ENCODE measurements at places on chromosomes 2 and 18.

GRCh38 chr2:203830304-203831055 is 37.1 kb upstream of the CTLA4 start:
- DNase-seq: no peak

- no peak for DNase-seq
Measured at GRCh38 chr2:174054926-174055325, 89.8 kb upstream of the SP3 start.

DNA sequence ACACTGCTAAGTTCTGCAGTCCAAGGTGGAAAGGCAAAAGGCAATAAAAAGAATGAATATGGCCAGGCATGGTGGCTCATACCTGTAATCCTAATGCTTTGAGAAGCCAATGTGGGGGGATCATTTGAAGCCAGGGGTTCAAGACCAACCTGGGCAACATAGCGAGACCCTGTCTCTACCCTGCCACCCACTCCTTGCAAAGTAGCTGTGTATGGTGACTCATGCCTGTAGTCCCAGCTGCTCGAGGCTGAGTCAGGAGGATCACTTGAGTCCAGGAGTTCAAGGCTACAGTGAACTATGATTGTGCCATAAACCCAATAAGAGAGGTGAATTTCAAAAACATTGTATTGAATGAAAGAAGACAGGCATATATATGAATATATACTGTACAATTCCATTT is 2.4 kb downstream of the MYL12B start:
- no peak for DNase-seq

DNA sequence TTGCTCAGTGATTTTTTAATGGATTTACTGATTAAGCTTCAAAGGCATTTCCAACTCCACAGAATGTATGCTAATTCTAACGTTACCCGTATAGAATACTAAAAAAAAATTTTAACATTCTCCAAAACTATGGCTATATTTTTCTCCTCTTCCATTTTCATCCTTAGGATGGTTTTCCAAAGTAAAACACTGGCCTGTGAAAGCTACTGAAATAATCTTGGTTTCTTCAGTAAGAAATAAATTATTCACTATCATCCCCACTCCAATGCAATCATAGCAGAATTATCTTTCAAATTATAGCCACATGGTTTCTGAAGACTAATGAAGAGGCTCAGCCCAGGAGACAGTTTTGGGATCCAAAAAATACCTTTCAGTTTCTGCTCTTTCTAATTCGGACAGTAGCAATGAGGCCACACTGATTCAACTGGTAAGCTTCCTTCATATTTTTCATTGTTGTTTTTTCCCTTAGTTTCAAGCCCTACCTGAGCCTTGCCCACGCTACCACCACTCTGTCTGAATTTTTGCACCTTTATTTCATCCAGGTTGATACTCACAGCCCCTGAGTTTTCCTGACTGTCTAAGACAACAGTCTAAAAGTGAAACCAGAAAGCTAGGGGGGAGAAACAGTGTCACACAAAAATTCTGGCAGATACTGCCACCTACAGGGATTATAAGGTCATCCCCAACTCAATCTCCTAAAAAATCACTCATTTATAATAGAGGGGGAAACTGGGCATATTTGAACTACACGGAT is 887.9 kb downstream of the NRXN1 start:
- peak; percentile 24 for DNase-seq

DNA sequence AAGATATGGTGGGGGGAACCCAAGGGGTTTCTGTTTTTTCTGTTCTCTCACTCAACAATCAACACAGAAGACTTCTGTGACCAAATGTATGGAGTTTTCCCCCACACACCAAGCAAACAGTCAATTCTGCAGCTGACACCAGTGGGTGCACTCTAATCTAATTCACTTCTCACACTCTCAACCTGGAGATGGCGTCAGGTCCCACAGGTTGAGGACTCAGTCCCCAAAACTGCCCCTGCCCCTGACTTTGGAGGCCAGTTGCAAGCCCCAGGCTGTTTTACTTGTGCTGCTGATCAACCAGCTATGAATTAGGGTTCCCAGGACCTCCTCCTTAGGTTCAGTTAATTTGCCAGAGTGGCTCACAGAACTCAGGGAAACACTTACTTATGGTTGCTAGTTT is 6.2 kb downstream of the RNU2-63P start:
- no peak for DNase-seq

- no peak for DNase-seq
Measured at GRCh38 chr18:13800505-13801259, 23.3 kb upstream of the MC5R start.

GRCh38 chr18:63040788-63041410 is 278.7 kb downstream of the BCL2 start:
- peak; percentile 83 for DNase-seq

DNA sequence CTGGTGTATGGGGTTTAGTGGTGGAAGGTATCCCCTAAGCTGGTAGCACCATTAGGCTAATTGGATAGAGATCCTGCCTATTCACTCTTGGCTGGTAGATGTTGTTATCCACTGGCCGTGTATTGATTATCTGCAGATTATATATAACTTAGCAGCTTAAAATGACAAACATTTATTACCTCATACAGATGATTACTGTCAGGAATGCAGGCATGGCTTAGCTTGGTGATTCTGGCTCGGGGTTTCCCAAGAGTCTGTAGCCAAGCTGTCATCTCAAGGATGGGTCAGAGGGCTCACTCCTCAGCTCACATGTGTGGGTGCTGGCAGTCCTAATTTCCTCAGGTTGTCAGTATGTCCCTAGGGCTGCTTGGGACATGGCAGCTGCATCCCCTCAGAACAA is 465.8 kb downstream of the PARD3B start:
- DNase-seq: no peak

DNA sequence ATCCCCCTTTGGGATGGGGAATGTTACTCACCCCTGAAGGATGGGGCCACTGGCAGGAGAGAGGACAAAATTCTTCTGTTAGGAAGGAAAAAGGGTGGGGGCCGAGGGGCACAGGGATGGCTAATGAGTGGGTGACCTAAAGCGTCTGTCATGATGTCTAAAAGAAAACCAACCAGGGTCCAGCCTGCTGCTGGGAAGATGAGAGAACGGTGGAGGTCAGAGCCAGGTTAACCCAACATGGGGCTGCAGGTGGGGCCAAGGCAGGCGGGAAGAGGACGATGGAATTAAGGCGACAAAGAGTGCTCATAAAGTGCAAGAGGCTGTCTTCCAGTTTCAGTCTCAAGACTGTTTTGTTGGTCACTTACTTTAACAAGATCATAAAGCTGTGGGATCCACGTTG is 90.2 kb downstream of the SMIM21 start:
- DNase-seq: no peak

DNA sequence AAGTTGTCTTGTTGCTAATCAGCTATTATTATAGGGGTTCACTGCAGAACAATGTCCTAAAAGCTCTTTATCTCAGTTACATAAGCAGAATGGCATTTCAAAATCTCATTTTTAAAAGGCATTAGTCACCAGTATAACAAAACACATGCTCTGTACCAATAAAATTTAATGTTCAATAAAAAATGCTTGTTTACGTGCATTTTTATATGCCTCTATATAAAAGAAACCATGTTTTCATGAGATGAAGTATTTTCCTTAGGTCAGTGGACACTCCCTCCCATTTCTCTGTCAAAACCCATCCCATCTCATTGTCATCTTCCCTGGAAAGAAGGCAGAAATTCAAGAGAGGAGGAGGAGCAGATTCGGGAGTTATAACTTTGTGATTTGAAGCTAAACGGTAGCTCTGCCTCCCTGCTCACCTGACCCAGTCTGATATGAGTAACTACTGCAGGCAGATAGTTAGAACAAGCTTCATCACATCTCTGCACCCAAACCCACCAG is 231.9 kb upstream of the SIX2 start:
- no peak for DNase-seq

DNA sequence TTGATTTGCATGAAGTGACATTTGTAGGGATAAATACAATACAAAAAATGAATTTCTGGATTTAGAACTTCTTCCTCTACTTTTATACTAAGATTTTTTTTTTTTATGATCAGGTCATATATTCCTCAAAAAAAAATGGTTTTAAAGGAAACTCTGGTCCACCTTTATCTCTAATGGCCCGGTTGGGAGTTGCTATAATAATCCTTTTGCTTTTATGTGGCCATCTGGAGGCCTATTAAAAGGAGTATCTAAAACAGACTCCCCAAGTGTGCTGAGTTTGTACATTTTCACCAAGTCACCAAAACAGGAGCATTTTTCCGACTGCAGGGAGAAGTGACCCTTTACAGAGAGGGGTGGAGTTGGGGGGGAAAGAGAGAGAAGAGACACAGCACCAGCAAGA is 329.2 kb upstream of the FIGN start:
- DNase-seq: no peak

GRCh38 chr18:58253871-58254270 is 209.8 kb downstream of the NEDD4L start:
- DNase-seq: no peak

GRCh38 chr18:65365245-65365980 is 385.4 kb upstream of the CDH7 start:
- DNase-seq: no peak

DNA sequence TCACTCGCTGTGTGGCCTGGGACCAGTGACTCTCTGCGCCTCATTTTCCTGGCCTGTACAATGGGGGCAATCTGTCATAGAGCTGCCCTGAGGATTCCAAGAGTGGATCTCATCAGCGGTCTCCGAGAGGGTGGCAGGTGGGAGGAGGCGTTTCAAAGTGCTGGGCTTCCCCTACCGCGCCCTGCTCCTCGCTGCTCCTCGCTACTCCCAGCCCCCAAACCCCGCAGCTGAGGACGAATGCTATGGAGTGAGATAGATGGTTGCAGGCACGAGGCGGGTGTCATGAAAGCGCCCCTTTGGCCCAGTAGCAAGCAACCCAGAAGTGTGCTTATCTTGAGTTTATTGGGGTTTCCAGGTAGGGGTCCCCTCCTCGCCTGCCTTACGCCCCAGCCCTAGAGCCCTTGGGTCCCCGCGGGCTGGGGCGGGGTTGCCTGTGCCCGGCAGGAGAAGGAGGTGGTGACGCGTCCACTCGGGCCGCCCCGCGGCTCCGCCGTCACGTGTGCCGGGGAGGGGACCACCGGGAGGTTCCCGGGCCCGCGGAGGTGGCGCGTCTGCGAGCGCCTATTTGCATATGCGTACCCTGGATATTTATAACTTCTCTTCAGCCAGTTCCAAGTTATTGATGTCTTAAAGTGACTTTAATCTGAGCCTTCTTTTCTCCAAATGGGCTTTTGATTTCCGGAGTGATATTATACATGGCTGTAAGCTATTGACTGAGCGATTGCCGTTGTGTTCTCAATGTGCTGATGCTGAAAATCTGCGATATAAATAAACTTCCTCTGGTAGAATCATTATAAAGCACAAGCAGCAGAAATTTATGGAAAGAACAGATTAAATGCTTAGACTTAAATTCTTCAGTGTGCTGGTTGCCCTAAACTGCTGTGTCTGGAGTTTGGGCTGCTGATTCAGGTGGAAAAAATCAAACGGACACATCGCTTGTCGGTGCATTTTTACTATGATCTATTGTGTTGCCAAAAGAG is 263.7 kb downstream of the ATAD2B start:
- DNase-seq: no peak

- DNase-seq: no peak
Measured at GRCh38 chr18:31241900-31242409, 76.0 kb upstream of the DSG1 start.

DNA sequence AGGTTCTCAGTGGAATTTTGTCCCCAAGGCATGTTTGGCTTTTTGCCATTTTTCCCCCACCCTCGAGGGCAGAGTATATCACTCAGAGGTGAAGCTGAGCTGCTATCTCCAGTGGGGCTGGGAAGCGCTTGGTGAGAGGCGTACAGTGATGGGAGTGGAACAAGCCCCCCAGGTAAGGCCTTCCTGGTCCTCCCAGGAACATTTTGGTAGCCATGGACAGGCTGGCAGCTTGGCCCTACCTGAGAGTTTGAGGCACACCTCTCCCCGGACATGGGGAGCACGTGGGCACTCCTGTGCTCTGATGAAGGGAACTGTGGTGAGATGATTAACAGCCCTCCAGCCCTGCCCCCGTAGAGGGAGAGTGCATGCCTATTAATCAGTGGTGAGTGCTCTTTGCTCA is 99.3 kb downstream of the C1QL2 start:
- DNase-seq: no peak

GRCh38 chr18:13868501-13869271 is 44.7 kb downstream of the MC5R start:
- DNase-seq: no peak

- no peak for DNase-seq
Measured at GRCh38 chr2:24909555-24910177, 10.4 kb downstream of the ADCY3 start.

DNA sequence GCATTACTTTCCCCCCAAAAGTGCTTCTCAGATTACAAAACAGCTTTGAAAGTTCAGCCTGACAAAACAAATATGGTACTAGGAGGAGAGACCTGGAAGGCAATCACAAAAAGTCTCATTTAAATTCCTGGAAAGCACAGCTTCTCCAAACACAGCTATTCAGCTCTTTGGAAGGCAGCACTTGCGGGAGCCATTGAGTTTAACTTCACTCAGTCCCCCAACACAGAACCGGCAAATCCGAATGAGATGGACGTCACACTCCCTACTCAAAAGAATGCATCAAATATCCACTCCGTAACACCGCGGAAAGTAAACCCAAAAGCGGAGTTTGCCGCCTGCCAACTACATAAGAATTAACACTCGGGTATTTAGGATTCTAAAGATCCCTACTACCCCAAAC is 638 bp downstream of the ST6GAL2 start:
- no peak for DNase-seq

GRCh38 chr2:16747257-16747656 is 81.6 kb upstream of the CYRIA start:
- DNase-seq: no peak

DNA sequence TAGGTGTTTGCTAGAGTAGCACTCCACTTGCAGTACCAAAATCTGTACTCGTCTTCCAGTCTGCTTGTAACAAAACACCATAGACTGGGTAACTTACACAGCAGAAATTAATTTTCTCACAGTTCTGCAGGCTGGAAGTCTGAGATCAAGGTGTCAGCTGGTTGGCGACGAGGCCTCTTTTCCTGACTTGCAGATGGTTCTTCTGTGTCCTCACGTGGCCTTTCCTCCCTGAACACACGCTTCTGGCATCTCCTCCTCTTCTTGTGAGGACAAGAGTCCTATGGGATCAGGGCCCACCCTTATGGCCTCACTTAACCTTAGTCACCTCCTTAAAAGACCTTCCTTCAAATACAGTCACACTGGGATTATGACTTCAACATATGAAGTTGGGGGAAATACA is 493.5 kb upstream of the MYT1L start:
- no peak for DNase-seq

DNA sequence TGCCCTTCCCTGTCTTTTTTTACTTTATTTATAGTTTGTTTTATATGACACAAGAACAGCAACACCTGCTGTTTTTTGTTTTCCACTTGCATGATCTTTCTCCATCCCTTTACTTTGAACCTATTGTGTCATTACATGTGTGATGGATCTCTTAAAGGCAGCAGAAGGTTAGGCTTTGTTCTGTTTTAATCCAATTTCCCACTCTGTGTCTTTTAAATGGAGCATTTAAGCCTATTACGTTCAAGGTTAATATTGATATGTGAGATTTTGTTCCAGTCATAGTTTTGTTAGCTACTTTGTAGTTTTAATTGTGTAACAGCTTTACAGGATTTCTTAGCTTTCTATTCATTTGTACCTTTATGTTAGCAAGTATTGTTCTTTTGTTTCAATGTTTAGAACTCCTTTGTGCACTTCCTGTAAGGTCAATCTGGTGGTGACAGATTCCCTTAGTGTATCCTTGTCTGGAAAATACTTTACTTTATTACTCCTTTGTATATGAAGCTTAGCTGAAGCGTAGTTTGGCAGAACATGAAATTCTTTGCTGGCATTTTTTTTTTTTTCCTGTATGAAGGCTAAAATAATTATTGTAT is 1443.0 kb upstream of the LRRTM1 start:
- no peak for DNase-seq
